ENCODE measurements at places on chromosomes 6 and 20.

DNA sequence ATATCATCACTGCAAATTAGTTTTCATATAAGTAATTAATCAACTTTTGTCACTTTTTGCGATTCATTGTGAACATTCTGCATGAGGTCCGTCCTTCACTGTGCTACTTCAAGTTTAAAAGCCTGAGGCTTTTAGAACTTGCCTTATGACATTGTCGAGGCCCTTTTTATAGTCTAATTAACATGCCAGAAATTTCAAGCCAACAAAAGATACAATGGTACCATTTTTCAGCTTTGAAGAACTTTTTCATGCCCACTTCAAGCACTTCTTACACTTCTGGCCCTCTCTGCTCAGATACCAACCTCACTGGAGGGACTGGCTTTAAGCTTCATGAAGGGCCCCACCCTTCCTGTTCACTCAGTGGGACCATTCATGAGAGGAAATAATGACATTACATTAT lies 323.1 kb downstream of the TPBG start:
- DNase-seq, result no peak

DNA sequence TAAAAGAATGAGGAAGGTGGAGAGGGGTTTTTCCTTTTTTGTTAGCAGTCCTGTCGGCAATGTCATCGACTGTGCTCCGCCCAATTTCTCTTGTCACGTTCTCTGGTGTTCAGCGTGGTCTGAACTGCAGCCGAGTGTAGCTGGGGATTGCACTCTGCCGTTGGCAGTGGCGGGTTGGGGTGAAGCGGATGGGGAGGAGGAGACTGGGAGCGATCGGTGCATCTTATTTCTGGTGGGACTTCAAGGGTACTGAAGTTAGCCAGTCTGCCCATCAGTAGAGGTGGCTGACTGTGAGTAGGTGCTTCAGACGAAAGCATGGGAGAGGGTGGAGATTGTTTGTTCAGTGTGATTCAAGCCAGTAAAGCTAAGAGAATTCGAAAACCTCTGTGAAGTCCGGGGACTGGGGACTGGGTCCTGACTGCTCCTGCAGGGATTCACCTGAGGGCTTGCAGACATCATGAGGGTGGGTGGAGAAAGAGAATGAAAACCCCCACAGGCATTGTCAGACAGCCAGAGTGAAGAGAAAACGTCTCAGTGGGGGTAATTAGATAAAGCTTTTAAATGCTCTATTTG lies 5.1 kb downstream of the RREB1 start:
- DNase-seq, result no peak

DNA sequence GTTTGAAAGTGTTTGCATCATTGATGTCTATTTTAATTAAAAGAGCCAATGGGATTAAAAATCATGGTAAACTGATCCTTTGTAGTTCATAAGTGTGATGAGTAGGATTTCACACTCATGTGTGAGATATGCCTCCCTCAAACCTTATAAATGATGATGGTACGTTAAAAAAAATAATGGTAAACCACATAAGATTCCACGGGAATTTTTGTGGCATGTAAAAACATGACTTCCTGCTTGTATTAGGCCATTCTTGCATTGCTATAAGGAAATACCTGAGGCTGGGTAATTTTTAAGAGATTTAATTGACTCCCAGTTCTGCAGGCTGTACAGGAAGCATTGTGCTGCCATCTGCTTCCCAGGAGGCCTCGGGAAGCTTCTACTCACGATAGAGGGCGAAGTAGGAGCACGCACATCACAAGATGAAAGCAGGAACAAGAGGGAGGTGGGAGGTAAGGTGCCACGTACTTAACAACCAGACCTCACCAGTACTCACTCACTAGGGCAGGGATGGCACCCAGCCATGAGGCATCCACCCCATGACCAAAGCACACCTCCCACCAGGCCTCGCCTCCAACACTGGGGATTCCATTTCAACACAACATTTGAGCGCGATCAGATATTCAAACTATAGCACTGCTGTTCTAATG lies 187.6 kb upstream of the QKI start:
- DNase-seq, result no peak

- DNase-seq, result no peak
These were observed 264.5 kb downstream of the CD83 start for GRCh38 chr6:14381829-14382677.

GRCh38 chr6:137690721-137691120 lies 176.3 kb upstream of the TNFAIP3 start:
- no peak for DNase-seq

- peak; percentile 84 for DNase-seq
These were observed 16.5 kb downstream of the RIPOR2 start for GRCh38 chr6:24919056-24919892.

DNA sequence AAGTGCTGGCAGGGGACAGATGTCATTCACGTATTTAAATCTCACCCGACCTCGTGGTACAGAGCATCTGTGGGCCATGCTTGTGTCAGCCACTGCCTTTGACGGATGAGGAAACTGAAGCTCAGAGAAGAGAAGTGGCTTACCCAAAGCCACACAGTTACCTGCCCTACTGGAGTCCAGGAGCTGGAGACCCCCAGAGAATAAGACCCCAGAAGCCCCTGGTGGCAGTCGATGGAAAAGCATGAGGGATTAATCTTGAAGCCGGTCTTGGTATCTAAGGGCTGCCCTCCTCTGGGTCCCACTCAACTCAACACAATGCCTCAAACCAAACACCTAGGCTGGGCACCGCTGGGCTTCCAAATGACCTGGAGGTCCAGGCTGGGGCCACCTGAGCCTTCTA lies 83.1 kb downstream of the GRM4 start:
- DNase-seq, result no peak

GRCh38 chr6:76684875-76685274 lies 612.4 kb upstream of the IMPG1 start:
- DNase-seq, result no peak

DNA sequence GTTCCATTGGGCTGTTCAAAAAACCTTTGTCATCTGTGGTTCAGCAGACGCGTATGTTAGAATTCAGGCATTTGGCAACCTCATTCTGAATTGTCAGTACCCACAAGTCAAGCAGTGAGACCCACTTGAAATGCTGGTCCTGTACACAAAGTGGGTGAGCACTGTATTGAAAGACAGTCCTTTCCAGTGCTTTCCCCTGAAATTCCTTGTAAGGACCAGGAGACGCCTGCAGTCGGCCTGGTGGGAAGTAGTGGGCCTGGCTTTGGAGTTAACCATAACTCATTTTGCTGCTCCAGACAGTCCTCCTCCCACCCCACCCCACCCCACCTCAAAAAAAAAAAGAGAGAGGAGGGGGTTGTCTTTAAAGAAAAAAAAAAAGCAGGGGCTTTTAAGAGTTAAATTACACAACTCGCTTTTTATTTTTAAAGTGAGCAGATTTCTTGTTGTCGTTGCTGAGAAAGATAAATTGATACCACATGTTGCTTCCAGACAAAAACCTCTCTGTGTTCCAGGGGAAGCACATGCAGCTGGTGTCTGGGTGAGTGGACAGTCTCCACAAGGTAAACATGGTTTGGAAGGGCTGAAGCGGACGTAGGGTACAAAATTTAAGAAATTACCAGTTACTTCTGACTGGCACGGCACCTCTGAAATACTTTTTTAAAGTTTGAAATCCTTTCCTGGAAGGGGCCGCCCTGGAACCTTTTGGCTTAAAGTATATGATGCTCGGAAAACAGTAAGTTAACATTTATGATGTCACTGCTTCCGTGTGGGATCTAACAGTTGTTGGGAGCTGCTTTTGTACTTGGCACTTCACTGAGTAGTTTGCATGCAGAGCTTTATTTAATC lies 95.3 kb downstream of the FOXO3 start:
- DNase-seq, result no peak

GRCh38 chr20:20241976-20242375 lies 125.9 kb upstream of the INSM1 start:
- DNase-seq, result peak; percentile 30

DNA sequence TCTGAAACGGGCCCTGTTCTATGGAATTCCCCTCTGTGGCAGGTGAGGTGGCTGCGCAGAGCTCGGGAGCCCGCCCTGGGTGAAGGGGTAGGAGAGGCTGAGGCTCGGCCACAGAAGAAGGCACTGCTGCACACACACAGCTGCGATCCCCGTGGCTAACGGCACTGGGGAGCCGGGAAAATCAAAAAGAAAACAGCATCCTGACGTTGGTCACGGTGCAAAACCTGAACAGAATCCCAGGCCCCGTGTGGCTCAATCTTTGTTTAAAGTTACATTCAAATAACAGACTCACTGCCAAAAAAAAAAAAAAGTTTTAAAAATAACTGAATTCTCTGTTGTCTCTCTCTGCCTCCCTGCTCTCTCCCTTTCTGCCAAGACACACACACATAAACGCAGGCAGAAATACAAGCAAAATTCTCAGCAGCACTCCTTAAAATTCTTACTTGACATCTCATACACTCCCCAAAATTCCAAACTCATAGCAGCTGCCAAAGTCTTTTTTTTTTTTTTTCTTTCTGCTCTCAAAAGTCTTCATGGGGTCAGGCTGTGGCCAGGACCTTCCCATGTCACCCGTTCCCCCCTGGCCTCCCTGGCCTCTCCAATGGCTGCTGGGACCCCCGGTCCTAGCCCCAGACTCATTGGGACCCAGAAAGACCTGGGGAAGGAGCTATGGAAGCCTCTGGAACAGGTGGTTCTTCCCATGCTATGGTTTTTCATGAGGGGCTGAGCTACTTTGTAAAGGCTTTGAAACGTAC lies 248.8 kb downstream of the TTLL2 start:
- DNase-seq, result no peak

DNA sequence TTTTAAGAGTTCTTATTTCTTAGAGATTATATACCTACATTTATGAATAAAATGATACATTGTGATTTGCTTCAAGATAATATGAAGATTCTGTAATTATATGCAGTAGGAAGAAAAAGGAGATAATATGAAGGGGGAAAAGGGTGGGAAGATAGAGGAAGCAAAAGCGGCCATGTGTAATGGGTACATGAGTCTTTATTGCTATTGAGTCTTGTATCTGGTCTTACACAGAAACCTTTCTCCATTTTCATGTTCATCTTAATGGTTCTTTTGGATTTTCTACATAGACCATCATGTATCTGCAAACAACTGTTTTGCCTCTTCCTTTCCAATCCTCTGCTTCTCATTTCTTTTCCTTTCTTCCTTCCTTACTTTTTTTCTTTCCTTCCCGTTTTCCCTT lies 36.1 kb downstream of the PHF20 start:
- DNase-seq, result no peak

- no peak for DNase-seq
These were observed 23.5 kb upstream of the ANGPT4 start for GRCh38 chr20:939606-940005.

DNA sequence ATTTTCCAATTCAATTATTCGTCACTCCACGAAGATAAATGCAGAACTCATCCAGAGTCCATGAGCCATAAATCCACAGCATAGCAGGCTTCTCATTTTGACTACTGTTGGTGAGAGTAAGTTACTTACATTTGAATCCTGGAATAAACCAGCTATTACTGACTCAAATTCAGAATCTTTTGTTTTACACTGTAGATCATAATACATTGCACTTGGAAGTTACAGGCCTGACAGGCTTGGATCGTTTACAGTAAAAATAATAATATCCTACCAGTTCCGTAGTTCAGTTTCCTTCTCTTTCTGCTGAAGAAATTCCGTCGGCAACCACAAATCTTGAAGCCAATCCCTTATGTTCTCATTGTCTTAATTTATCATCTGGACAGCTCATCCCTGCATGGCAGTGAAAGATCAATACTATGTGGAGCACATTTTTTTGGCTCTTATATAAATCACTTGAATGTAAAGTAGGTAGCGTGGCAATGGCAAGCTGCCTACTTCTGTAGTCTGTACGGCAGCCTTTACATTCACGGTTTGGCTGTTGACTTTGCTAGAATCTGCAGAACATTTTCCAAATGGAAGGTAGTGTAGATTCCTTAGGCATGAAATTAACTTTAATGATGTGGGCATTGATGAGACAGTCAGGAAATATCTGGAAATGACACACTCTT lies 142.9 kb downstream of the WDR27 start:
- DNase-seq, result no peak

GRCh38 chr6:159074120-159074684 lies 29.4 kb upstream of the TAGAP start:
- no peak for DNase-seq

DNA sequence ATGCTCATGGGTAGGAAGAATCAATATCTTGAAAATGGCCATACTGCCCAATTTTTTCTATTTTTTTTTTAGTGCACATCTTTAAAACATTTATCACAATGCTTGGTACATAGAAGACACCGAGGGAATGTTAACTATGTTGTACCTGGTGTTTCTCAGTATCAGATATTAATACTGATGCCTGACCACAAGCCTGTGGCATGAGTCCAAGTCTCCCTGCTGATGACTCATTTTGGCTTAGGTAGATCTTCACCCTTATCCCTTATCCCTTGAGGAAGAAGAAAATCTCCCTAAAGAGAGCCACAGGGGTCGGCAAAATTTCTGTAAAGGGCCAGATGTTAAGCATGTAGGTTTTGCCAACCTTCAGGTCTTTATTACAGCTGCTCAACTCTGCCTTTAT lies 14.5 kb downstream of the CD109 start:
- DNase-seq, result no peak

DNA sequence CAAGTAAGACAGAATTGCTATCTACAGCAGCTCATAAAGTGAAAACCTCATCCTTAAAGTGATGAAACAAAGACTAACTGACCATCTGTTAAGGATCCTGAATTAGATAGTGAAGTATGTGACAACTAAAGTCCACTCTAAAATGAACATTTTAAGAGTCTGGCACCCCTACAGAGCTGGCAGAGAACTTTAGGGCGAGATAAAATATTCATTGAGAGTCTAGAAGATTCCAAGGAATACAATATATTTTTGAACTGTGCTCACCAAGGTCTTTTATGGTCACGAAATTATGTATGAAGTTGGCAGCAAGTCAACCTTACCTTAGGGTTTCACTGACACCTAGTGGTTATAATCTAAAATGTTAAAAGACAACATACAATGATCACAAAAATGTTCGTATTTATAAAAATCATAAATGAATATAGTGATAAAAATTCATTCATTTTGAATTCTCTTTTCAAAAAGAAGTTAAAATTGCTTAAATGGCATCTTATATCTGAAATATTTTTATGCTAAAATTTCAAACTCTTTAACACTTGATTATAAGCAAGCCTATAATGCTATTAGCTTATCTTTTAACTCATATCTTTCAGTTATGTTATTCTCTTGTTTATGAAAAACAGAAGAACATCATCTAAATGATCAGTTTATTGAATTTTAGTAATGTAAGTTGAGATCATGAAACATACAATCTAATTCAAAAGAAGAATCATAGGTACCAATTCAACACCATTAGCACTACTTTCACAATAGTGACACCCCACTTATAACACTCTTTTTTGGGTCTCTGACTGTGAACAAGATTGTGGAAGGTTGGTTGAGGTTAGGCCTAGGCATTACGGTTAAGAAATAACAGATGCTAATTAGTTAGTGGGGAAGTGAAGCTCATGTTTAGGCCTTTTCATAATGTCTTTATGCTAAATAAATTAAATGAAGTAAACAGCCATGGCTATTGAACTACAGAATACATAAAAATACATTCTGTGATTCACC lies 27.5 kb downstream of the RSPH3 start:
- no peak for DNase-seq

- no peak for DNase-seq
These were observed 42.2 kb upstream of the CDKAL1 start for GRCh38 chr6:20492099-20492498.
